ENCODE measurements at places on chromosomes 2 and 18.
A peak's percentile ranks its signal among the peaks of the same experiment; 100 is the strongest.

DNA sequence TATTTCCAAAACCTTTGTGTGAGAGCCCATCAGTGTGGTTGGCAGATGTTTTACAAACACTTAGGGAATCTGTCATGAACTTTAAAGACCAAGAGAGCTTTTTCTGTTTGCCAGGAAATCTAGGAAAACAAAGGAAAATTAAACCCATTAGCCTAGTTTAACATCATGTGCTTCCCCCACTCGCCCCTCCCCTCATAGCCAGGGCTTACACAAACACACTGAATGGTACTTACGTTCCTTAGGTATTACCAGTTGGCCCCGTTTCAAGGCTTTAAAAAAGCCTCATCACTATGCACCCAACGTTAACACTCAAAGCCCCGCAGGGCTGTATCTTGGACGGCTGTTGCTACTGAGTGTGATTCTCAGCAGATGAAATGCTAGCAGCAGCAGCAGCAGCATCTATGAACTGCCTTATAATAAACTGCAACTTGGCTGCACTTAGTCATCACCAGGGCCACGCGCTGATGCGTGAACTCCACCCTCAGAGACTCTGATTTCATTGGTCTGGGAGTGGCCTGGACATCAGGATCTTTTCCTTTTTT is 20.1 kb upstream of the TTC39C start:
- DNase-seq = no peak

- DNase-seq = no peak
Observed at GRCh38 chr2:144370937-144371584, 148.9 kb downstream of the ZEB2 start.

- no peak for DNase-seq
Observed at GRCh38 chr2:160376576-160376975, 117.0 kb downstream of the RBMS1 start.

DNA sequence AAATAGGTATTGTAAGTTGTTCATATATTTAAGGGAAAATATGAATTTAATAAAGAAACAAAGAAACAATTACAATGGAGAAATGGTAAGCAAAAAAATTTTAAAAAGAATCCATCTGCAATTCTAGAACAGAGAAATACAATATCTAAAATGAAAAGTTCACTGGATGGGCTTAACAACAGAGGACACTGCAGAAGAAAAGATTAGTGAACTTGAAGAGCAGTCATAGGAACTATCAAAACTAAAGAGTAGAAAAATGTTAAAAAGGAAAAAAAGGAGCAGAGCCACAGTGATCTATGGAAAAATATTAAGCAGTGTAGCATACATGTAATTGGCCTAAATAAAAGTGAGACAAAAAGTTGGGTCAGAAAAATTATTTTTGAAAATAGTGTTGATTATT is 83.5 kb downstream of the ALK start:
- no peak for DNase-seq

- no peak for DNase-seq
Observed at GRCh38 chr2:129761569-129762021, 217.9 kb upstream of the RAB6C start.

GRCh38 chr2:113245276-113245711 is 33.4 kb downstream of the PAX8 start:
- no peak for DNase-seq

DNA sequence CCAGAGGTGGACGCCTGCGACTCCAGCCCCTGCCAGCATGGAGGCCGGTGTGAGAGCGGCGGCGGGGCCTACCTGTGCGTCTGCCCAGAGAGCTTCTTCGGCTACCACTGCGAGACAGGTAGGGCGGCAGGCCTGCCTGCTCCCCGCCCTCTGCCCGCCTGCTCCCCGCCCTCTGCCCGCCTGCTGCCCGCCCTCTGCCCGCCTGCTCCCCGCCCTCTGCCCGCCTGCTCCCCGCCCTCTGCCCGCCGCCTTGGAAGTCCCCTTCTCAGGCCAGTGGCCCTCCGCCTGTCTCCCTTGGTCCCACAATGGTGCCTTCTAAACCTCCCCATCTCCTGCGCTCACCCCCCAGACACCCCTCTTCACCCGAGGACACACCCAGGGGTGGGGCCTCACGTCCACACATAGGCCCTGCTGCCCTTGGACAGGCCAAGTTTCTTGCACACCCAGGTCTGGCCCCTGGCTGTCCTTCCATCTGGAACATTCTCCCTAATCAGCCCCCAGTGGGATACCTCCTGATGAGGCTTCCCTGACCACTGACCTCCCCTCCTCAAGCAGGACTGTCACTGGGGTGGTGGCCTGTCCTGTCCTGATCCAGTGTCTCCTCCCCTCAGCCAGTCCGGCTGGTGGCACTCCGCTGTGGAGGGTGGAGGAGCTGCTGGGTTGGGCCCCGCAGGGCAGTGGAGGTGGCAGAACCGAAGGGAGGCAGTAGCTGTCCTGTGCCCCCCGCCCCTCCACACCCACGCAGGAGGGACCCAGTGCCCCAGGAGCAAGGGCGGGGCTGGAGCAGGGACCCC is 37.9 kb downstream of the MTERF4 start:
- DNase-seq = peak; percentile 78

GRCh38 chr2:44940732-44941464 is 604 bp upstream of the SIX3 start:
- DNase-seq = peak; percentile 18

DNA sequence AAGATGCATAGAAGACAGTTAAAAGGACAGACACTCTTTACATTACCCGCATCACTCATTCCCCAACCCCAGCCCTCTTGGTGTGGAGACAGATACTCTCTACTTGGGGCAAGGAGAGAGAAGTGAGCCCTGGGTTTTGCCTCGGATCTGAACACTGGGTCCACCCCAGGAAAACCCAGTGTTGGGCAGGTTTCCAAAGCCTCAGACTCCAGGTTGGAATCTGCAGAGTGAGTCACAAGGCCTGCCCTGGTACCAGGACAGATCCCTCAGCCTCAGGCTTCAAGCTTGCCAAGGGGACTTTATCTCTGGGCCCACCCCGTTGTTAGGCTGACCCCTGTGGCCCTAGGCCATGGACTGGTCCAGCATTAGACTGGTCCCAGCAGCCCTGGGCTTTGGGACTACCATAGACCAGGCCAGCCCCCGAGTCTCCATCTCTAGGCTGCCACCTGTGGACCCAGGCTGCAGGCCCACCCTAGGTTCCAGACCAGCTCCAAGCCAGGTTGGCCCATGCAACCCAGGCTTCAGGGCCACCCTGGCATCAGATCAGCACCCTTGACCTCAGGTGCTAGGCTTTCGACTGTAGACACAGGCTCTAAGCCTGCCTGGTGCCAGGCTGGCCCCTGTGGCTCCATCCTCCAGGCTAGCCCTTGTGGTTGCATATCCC is 112.8 kb downstream of the GULP1 start:
- DNase-seq = no peak

DNA sequence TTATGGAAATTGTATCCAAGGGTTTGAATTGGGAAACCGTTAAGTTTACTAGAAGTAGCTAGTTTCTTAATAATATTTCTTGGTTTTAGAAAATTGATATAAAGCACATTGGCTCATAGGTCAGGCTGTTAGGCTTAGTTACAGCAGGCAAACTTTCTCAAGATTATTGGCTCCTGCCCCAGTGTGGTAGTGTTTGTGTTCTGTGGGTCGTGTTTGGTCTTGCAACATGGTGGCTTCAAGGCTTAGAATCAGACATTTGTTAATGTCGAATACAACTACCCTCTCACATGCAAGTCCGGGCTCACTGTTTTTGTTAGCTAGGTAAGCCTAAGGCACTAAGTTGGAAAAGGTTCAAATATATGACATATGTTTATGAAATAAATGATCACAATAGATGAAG is 19.6 kb downstream of the CERS6 start:
- DNase-seq = no peak

DNA sequence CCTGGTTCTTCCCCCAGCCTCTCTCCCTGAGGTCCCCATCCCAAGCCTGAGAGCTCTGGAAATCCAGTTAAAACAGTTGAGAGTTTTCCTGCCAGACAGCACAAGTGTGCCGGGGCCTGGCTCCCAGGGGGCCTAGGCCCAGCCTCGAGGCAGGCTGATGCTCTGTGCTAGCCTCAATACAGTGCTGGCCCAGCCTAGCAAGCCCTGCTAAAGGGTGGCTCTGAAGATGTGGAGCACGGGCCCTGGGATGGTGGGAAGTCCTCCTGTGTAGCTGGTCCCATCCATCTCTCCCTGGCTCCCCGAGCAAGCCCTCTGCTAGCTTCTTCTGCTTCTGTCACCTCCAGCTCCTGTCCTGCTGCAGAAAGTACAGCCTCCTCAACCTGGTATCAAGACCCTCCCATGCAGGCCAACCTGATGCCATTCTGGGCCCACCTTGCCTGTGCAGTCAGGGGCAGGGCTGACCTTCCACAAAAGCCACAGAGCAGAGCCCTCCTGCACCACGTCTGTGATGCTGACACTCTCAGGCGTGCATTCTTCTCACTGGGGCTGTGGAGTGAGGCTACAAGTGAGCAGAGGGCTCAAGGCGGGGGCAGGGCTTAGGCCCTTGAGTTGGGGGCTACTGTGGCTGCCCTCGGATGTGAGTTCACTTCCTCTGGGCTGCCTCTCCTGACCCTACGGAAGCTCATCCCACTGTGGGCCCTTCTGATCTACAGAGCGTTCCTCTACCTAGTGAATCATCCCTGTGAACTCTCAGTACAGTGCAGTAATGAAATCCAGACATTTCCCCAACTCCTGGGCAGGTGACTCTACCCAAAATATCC is 60.1 kb upstream of the LAPTM4A start:
- DNase-seq = no peak

GRCh38 chr18:12433829-12434540 is 26.3 kb downstream of the PRELID3A start:
- peak; percentile 28 for DNase-seq

GRCh38 chr2:239256350-239256743 is 144.5 kb downstream of the HDAC4 start:
- DNase-seq = no peak
